Tongue (tissue), 3 donors: ENCODE measurements at places on chromosomes 1 and 21. TPM values are rescaled to one million over a fixed set of nuclear protein-coding genes. Genes with fewer than 3 reads are reported as not detected.
A peak's percentile ranks its signal among the peaks of the same experiment; 100 is the strongest.

CD84 gene
- 3.2 TPM for total RNA-seq

- no peak for DNase-seq
These were observed 641.8 kb downstream of the MATN1 start for GRCh38 chr1:30081379-30082102.

CR1 gene
- total RNA-seq, result 1.5 TPM

- DNase-seq, result no peak
These were observed 414.8 kb downstream of the NPHP4 start for GRCh38 chr1:5577255-5578040.

GRCh38 chr1:155131856-155132255, 3.8 kb upstream of the SLC50A1 start:
- no peak for DNase-seq

FAM167B gene
- total RNA-seq, result 0.31 TPM

F13B gene
- total RNA-seq, result not detected

GJC2 gene
- 5.5 TPM for total RNA-seq

GCSAML gene
- 0.72 TPM for total RNA-seq

DNA sequence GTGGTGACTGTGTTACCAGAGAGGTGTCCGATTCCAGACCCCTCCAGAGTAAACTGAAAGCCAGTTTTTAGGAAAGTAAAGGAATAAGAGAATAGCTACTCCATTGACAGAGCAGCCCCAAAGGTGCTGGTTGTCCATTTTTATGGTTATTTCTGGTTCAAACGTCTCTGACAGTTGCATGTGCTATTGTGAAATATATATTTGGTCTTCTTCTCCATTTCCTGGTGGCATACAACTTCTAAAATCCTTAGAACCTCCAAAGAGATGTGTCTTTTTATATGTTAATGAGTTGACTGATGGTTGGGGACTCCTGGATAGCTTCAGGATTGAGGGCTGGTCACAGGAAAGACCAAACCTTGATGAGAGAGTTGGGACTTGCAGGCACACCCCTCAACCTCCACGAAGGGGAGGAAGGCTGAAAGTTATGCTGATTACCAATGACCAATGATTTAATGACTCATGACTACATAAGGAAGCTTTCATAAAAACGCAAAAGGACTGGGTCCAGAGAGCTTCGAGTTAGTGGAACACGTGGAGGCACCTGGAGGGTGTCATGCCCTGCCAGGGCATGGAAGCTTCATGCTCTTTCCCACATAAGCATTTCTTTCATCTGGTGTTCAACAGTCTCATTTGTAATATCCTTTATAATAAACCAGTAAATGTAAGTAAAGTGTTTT, 100.7 kb downstream of the SLC16A1 start:
- no peak for DNase-seq

DNA sequence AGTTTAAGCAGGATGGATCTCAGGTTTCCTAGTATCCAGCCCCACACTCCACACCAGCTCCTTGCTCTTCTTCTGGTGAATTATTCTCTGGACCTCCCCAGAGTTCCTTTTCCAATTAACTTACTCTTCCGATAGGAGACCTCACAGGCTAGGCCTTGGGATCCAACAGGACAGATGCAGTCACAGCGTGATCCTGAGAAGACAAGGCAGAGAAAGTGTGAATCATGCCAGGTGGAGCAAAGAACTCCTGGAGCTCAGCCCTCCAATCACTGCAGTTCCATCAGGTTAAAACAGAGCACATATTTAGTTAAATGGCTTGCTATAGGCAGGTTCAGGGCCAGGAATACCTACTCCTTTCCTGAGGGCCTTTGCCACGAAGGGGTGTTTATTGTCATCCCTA, 34.1 kb downstream of the C8B start:
- DNase-seq, result no peak

GRCh38 chr1:154454386-154455120, 47.5 kb upstream of the TDRD10 start:
- DNase-seq, result no peak

DNA sequence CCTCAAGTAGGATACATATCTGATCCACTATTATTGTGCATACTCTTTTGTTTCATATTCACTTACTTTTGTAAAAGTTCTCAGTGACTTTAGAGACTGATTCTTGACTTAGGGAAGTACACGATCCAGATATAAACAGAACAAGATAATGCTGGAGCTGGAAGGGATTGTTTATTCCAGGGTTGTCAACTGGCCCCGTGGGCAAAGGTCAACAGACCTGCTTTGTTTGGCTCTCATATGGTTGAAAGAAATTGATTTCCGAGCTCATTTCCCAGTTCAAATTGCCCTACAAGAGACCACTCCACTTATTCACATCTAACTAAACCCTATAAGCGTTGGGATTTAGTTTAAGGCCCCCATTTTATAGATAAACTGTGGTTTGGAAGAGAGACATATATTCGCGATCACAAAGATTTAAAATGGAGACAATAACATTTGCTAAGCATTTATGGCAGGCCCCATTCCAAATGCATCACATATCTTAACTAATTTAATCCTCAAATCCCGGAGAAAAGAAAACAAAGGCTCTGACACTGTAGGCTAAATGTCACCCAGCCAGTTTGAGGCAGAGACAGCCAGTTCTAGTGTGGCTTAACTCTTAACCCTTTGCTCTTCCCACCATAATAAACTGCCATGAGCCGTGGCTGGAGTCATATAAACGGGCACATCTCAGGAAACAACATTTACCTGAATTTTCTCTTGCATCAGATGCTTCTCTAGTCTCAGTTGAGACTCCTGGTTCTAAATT, 20.6 kb downstream of the REG4 start:
- DNase-seq, result peak; percentile 44

OLFML3 gene
- 80.7 TPM for total RNA-seq

FCRL5 gene
- total RNA-seq, result 0.10 TPM

FAM72A gene
- total RNA-seq, result 1.1 TPM

RNU1-3 gene
- under 0.01 TPM for total RNA-seq

DNA sequence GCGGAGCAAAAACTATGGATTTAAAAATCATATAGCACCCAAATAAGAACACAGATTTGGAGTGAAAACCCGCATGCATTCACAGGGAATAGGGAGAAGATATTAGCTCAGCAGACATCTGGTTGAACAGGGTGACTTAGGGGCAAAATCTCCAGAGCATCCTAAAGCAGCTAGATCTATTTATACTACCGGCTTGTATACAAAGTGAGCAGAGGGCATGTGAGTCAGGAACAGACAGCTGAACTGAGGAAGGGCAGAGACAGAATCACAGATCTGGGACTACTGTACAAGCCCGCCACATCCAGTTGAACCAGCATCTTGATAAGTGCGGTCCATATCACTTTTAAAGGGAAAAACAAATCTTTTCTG, 35.2 kb upstream of the EXOSC10 start:
- no peak for DNase-seq

DNA sequence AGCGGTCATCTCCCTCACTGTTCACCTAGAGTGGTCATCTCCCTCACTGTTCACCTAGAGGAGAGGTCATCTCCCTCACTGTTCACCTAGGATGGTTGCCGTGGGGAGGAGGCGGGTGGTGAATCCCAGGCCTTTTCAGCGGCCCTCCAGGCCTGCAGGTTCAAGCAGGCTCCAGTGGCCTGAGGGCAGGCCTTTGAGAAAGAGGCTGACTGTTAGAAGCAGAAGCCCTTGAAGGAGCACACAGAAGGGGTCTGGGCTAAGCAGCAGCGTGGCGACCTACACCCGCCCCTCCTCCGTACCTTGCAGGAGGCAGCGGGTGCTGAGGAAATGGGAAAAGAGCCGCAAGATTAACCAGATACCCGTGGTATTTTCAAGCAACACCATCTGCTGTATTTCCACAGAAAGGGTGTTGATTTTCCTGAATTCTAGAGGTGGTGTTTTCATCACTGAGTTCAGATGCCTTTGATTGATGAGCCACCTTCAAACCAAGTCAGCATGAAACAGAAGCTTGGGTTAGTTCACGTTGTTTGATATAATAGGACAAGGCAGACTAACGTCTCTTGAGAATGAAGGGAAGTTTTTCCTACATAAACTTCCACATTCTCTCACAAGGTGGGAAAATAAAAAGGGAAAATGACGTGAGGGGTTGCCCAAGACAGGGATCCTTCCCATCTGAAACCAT, 289.5 kb downstream of the KIF26B start:
- no peak for DNase-seq

DNA sequence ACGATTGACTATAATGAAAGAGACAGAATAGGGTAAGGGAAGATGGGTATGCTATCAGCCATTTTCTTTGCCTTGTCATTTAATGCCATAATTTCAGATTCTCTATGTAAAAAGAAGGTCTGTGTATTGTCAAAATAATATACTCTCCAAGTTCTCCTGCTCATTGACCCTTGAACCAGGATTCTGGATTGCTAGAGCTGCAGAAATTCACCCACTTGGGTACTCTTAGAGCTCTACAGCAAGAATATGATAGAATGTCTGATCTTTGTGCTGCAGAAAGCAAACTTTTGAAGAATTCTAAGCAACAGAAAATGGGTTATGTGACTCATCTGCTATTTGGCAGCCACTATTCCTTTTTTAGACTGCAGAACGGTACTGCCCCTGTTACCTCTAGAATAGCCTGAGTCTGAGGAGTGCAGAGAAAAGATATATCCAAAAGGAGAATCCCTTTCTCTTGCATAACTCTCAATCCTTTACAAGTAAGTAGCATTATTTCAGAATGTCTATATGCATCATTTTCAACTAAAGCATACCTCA, 78.2 kb upstream of the TENT5C start:
- no peak for DNase-seq

DNA sequence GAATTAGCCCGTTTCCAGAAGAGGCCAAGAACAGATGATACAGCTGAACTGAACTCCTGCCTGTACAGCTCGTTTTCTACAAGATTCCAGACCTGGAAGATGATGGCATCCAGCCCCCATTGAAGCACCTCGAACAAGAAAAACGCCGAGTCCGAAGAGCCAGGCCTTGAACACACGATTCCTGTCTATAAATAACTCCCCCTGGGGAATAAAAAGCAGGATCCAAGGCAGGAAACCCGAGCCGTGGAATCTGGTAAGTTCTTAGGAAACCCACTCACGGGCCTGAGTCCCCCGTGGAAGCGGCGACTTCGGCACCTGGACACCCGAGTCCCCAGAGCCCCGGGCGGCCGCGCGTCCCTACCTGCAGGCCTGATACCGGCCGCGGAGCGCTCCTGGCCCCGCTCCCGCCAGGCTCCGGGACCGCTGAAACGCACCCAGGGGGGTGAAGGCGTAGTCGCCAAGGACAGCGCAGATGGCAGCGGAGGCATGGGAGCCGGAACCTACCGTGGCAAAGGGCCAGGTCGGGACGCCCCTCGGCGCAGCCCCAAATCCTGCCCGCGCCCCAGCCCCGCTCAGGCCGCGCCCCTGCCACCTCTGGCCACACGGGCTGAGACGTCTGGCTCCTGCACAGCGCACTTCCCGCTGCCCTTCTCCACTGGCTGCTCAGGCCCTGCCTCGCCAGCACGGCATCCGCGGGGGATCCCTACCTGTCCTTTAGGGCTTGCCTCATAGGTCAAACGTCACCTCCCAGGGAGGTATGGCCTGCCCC, 14.0 kb upstream of the HLCS start:
- peak; percentile 51 for DNase-seq

- peak; percentile 51 for DNase-seq
These were observed 25.8 kb downstream of the TP53BP2 start for GRCh38 chr1:223819730-223820514.

KRTAP19-1 gene
- total RNA-seq, result not detected

DNA sequence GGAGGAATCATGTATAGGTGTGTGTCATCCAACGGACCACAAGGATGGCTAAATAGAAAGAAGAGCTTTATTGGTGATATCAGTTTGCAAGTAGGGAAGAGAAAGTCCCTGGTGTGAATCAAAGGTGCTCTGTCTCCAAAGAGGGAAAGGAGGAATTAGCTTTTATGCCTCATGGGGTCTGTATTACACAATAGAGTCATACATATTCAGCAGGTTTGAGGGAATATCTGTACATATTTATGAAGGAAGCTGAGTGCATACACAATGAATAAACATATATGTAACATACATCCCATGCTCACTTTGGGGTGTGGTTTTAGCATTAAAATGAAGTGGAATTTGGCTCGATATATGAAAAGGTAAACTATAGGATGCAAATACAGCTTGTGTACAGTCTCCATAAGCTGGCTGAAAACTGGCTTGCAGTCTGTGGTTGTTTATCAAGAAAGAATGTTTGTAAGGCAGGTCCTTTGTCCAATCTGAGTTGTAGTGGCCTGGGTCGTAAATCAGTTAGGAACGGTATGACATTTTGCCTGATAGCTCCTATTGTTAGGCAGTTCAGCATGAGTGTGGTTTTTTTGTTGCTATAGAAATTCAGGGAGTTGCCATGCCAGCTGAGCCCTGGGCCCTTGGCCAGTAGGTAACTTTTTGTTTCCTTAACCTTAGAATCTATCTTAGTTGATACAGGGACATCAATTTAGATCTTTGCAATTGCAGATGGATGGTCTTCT, 198.0 kb upstream of the ZP4 start:
- DNase-seq, result no peak

DNA sequence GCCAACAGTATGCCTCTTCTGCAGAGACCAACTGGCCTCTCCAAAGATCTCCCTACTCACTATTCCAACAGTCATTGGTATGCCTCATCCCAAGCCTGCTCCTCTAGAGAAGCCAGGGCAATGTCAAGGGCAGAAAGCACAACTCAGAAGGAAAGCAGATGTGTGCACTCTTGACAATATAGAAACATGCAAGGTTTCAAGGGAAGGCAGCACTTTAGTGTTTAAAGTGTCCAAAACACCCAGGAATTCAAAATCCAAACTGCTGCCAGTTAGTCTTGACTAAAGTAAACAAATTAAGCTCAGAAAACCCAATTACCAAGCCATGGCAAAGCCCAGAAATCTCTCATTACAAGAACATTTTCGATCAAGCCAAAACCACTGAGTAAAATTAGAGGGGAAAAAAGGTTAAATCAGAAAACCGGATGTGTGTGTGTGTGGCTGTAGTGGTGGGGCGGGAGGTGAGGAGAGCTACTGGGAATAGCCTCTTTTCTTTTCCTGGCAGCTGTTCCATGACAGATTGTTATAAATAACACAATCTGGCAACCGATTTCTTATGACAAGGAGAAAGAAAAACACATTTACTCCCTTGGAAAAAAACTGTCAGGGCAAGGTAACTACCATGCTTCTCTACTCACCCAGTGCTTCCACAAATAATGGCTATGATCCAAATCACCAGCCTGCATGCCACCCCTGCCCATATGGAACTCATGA, 39.2 kb downstream of the EIF2B3 start:
- peak; percentile 88 for DNase-seq

A3GALT2 gene
- not detected for total RNA-seq

NOS1AP gene
- total RNA-seq, result 1.6 TPM

- DNase-seq, result no peak
These were observed 47.4 kb downstream of the PHC2 start for GRCh38 chr1:33383489-33383888.

- no peak for DNase-seq
These were observed 23.0 kb upstream of the GUCA2B start for GRCh38 chr1:42130061-42130660.

DNA sequence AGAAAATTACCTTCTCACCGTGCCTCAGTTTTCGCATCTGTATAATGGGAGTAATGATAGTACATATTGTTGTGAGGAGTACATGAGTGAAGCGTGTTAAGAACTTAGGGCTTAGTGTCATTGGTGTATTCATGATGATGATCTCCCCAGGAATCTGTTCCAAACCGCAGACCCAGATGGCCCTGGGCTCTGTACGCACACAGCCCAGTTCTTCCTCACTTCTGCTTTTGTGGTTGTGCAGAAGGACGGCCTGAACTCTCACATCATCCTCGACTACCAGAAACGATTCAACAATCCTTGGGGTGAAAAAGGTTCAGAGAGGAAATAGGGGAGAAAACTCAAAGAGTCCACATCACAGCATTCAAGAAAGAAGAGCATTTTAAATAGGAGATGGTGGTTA, 323.0 kb downstream of the CAMTA1 start:
- no peak for DNase-seq

MECR gene
- total RNA-seq, result 18.2 TPM

OR2T35 gene
- not detected for total RNA-seq
